ENCODE measurements at places on chromosomes 11 and 22.
A peak's percentile ranks its signal among the peaks of the same experiment; 100 is the strongest.

DNA sequence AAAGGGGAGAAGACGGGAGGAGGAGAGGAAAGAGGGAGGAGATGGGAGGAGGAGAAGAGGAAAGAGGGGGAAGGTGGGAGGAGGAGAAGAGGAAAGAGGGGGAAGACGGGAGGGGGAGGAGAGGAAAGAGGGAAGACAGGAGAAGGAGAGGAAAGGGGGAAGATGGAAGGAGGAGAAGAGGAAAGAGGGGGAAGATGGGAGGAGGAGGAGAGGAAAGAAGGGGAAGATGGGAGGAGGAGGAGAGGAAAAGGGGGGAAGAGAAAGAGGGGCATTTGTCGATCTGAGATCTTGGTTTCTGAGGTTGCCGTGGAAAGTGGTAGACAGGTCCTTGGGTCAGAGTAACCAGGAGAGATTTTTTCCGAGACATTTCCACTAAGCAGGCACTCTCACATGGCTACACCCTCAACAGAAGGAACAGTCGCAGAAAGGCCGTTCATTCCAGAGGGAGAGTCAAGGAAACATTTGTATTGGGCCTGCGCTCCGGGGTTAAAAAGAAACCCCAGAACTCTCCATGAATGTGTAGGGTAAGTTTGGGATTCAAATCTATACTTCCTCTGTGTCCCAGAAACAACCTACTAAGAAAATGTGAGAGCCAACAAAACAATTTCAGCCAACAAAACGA is 39.8 kb upstream of the CARS1 start:
- DNase-seq, result no peak

DNA sequence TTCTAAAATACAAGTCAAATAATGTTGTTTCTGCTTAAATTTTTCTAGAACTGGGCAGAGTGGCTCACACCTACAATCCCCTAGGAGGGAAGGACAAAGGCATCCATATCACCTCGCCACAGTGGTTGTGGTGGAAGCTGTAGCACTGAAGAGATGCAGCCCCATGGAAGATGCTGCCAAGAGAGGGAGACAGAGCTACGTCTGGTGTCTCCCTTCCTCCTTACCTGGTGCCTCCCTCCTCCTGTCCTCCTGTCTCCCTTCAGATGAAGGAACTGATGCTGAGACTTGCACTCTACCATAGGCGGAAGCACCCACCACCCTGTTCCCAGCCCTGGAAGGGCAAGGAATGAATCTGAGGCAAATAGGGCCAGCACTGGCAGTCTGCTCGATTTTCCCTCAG is 22.3 kb downstream of the MMP27 start:
- no peak for DNase-seq

- DNase-seq, result no peak
These were observed 1.7 kb downstream of the CHRM1 start for GRCh38 chr11:62919476-62919875.

- peak; percentile 19 for DNase-seq
These were observed 1.1 kb downstream of the TM7SF2 start for GRCh38 chr11:65112546-65113360.

DNA sequence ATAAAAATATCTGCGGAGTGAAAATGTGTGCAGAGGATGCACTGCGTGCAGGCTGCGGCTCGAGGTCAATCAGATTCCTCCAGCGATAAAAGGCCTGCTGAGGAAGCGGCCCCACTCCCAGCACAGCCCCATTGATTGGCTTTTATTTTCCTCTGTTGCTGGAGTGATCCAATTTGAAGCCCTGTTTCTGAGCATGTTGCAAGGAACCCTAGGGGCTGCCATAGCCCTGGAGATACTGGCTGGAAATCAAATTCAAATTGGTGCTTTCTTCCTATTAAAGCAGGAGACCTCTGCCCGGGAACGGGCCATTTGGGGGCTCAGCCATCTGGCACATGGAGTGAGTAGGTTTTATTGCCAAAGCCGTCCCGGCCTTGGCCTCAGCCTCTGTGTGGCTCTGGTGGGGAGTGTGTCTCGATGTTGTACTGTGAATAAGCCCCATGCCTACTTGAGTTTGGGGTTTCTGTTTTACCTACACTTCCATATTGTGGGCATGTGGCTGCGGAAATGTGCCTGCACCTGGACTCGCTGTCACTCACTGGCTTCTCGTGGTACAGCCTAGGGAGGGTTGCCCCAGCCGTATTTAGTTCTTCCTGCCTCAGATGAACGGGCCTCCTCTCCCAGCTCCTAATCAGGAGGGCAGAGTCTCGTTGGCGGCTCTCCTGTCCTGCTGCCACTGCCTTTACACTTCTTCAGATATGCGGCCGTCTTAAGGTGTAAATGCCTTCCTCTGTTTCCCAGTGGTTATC is 25.6 kb downstream of the PARVB start:
- DNase-seq, result peak; percentile 38

- no peak for DNase-seq
These were observed 4.0 kb downstream of the APBB1 start for GRCh38 chr11:6414874-6415328.

DNA sequence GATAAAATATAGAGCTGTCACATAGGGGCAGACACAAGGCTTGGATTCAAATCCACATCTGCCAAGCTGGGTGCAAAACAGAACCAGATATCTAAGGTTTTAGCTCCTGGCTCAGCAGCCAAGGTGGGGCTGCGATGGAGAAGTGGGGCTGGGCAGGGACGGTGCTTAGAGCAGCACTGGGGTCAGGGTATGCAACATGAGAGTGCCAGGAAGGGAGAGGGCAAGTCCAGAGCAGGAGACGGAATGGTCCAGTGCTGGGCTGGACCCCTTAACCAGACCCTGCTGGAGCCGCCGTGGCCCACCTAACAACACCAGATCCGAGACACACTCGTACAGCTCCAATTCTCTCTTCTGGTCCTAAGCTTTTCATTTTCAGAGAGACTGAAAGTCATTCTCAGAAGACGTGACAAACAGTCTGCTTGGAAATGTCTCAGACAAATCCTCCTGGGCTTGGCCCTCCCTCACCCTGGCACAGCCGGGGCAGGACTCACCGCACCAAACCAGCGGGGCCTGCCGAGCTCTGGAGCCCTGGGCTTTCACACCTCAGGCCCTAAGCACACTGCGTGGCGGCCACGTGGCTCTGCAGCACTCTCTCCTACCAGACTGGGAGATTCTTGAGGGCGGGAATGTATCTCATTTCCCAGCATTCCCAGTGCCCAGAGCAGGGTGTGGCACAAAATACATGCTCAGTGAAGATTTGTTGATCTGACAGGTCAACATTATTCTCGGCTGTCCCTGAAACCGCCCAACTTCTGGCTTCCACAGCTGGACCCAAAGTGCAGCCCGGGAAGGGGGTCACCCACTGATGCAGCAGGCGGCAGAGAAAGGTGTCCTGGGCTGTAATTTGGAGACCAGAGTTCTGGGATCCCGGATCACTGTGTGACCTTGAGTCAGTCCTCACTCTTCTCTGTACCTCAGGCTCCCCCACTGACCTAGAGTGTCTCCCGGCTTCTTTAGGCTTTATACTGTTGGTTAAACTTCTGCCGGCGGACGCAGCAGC is 11.6 kb downstream of the LRRC32 start:
- no peak for DNase-seq

DNA sequence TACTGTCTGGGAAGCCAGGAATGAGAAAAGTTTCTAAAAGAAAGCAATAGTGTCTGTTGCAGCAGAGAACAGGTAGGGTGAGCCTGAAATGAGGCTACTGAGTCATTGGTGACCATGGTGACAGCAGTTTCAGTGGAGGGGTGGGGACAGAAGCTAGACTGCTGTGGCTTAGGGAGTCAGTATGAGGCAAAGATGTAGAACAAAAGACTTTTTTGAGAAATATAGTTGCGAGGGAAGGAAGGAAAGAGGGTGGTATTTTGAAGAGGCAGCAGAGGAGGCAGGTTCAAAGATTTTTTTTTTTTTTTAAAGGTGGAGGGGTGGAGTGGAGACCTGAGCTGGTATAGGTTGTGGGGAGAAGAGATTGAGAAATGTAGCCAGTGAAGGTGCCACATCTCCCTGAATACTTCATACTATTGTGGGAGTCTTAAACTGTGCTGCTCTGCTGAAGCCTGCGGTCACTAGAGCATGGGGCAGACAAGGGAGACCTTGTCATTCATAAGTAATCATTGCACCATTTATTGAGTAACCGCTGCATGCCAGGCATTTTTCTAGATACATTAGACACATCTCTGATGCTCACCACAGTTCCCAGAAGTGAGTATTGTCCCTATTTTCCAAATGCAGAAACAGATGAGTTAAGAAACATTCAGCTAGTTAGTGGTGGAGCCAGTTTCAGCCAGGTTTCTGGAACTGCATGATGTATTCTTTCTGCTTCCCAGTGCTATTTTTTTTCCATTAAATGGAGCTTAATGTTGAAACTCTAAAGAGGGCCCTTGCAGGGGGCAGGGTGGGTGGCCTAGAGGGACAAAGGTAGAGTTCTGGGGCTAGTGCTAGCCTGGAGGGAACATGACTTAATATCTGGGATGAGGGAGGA is 49.9 kb downstream of the STIM1 start:
- no peak for DNase-seq

GRCh38 chr11:96481771-96482170 is 92.0 kb downstream of the JRKL start:
- DNase-seq, result no peak

DNA sequence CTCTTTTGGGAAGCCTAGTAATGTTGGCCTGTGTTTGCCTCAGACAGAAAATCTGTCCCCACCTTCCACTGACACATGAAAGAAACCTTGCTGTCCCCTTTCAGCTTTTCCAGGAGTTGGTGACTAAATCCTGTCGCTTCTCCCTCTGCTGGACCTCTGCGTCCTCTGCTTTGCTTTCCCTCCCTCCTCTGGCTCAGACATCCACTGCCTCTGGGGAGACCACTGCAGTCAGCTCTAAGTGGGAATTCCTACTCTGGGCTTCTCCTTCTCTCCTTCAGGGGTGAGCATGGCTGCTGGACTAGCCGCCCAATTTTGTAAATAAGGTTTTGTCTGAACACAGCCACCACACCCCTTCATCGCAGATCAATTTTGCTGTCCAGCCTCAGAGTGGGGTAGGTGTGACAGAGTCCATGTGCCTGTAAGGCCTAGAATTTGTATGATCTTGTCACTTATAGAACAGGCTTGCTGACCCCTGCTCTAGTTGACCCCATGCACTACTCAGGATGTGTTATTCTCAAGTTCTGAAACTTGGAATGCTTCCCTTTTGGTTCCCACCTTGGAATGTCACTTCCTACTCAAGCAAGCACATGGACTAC is 23.0 kb downstream of the LRRC74B start:
- no peak for DNase-seq

- no peak for DNase-seq
These were observed 183.1 kb downstream of the ARHGAP42 start for GRCh38 chr11:100870138-100870537.

DNA sequence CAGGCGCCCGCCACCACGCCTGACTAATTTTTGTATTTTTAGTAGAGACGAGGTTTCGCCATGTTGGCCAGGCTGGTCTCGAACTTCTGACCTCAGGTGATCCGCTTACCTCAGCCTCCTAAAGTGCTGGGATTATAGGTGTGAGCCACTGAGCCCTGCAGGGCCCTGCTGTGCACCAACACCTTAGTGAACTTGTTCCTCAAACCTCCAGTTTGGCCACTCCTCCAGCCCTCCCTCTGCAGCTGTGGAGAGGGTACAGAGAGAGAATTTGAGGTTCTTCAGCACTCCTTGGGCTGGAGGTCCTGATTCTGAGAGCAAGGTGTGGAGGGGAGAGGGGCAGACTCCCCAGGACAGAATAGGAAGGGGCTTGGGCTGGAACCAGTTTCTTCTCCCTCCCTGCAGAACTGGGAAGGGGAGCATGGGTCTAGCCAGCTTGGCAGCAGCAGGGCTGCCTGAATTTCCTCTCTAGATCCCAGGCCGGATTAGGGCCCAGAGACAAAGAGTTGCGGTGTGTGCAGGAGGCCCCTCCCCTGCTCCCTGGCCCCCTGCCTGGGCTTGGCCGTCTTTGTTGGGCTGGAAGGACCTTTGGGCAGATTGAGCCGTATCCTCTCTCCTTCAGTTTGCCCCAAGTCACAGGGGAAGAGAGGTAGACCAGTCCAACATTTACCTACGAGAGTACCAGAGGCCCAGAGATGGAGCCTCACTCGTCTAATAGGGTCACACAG is 2.3 kb upstream of the PEX16 start:
- DNase-seq, result no peak

All from NCI-H2227 treated with DMSO at 0.1 percent for 48 hours (cell line).